ENCODE measurements at places on chromosomes 2 and 18.

DNA sequence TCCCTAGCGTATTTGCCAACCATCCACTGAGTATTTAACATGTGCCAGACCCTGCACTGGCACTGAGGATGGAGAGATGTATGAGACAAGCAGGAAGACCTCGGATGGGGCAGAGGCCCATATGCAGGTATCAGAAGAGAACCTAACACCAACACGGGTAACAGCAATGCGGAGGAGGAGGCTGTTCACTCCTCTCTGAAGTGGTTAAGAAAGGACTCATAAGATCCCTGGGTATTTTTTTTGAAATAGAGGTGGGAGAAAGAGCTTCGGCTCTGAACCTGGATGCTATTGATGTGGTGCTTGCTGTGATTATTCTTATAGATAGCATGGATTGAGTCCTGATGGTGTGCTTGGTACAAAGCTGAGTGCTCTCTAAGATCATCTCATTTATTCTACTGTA is 418.3 kb downstream of the LPIN1 start:
- no peaks in the 10 kb centered on the region for H3K27me3 ChIP-seq
- peaks cover 9% of the 10 kb centered on the region for H3K4me1 ChIP-seq
- DNase-seq, result no peak
- no peak overlapping the region for H3K27ac ChIP-seq

- H3K27me3 ChIP-seq, result no peaks in the 10 kb centered on the region
- no peaks in the 10 kb centered on the region for H3K36me3 ChIP-seq
- no peak for DNase-seq
Measured at GRCh38 chr2:157625296-157625695, 3.4 kb downstream of the ACVR1C start.

- peaks cover 23% of the 10 kb centered on the region for H3K4me1 ChIP-seq
- H3K36me3 ChIP-seq, result peaks cover 4% of the 10 kb centered on the region
- no peak for DNase-seq
- H3K4me3 ChIP-seq, result peak overlapping the region; percentile 97
- no peaks in the 10 kb centered on the region for H3K27me3 ChIP-seq
Measured at GRCh38 chr2:241636182-241637017, 558 bp downstream of the THAP4 start.

GRCh38 chr2:190477661-190478454 is 56.7 kb downstream of the NEMP2 start:
- peak overlapping the region; percentile 24 for H3K4me3 ChIP-seq
- H3K36me3 ChIP-seq, result no peaks in the 10 kb centered on the region
- no peaks in the 10 kb centered on the region for H3K27me3 ChIP-seq
- DNase-seq, result no peak
- no peaks in the 10 kb centered on the region for H3K4me1 ChIP-seq

DNA sequence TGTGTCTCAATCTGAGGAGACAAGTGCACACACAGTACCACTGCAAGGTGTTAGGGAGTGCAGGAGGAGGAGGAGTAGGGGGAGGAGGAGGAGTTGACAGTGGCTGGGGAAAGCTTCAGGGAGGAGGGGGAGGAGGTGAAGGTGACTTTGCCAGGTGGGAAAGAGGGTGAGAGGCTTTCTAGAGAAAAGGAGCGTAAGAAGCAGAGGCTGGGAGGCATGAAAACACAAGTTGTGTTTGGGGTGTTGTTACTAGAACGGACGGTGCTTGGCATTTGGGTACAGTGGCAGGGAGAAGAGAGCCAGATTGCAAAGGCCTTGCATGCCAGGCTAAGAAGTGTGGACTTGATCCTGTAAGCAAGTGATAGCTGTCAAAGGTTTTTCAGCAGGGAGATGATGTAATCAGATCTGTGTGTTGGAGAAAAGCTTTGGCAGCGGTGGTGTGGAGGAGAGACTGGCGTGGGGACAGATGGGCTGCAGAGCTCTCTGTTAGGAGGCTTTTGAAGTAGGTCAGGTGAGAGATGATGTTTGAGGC is 16.2 kb downstream of the TANC1 start:
- H3K27me3 ChIP-seq, result no peaks in the 10 kb centered on the region

DNA sequence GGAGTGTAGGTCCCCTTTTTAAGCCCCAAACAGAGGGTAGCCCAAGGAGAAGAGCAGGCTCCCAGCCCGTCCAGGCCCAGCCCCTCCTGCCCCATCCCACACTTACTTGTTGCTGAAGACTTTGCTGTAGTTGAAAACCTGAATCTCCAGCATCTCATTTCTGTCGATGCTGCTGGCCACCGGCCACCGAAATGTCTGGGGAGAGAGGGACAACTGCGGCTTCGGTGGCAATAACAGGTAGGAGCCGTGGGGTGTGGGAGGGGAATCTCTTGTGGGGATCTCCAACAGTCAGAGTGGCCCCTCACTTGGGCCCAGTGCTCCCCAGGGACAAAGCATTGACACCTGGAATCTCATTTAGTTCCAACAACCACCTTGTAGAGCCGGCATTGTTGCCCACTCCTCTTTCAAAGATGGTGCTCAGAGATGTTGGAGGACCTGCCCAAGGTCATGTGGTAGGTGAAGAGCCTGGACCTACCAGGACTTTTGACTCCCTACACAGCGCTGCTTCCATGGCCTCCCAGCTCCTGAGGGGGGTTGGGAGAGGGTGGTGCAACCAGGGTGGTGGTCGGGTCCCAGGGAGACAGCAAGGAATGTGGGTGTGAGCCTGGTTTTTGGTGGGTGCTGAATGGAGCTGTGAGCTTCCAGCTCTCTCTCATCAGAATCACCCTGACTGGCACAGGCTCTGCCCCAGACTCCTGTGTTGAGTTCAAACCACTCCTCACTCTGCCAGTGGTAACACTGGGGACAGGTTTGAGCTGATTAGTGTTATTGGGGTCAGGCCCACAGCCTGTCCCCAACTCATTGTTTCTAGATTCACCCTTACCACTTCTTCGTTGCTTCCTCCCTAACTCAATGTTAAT is 50.0 kb upstream of the OTOF start:
- H3K4me3 ChIP-seq, result no peak overlapping the region
- no peak overlapping the region for H3K27ac ChIP-seq
- H3K36me3 ChIP-seq, result no peaks in the 10 kb centered on the region
- no peaks in the 10 kb centered on the region for H3K27me3 ChIP-seq
- DNase-seq, result no peak

DNA sequence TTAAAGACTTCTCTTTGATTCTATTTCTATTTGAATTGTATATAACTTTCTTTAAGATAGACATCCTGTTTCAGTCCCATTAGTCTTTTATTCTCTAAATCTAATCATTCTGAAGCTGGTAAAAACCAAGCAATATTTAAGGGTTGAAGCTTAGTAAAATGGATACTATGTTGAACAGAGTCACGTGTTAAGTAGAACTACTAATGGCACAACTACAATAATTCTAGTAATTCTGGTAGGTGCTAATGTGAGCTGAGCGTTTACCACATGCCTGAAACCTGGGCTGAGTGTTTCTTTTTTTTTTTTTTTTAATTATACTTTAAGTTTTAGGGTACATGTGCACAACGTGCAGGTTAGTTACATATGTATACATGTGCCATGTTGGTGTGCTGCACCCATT is 8.9 kb upstream of the AFF3 start:
- H3K27ac ChIP-seq, result no peak overlapping the region
- no peaks in the 10 kb centered on the region for H3K4me1 ChIP-seq
- no peak overlapping the region for H3K4me3 ChIP-seq
- DNase-seq, result no peak

DNA sequence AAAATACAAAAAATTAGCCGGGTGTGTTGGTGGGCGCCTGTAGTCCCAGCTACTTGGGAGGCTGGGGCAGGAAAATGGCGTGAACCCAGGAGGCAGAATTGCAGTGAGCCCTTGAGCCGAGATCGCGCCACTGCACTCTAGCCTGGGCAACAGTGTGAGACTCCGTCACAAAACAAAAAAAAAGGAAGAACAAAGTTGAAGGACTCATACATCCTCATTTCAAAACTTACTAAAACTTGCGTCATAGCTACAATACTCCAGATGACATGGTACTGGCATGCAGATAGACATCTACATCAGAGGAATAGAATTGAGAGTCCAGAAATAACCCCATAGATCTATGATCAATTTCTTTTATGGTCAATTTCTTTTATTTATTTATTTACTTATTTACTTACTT is 13.6 kb upstream of the CYP27C1 start:
- DNase-seq, result no peak
- H3K27ac ChIP-seq, result no peak overlapping the region
- no peak overlapping the region for H3K4me3 ChIP-seq

DNA sequence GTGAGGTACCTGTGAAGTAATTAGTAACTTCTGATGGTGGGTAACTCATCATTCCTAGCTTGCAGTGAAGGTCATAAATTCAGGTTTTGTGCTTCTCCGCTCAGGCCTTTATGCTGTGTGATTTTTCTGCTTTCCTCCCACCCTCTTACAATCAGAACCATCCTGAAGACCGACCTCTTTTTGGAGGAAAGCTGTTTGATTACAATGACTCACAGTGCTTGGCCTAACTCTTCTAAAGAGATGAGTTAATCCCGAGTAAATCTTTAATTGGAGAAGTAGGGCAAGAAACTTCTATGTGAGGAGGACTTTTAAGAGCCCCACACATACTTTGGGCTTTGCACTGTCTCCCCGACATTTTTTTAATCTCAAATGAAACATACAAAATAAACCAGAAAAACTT is 53.1 kb downstream of the TTC27 start:
- H3K4me3 ChIP-seq, result no peak overlapping the region
- H3K36me3 ChIP-seq, result no peaks in the 10 kb centered on the region
- H3K27ac ChIP-seq, result no peak overlapping the region
- no peaks in the 10 kb centered on the region for H3K4me1 ChIP-seq
- H3K27me3 ChIP-seq, result no peaks in the 10 kb centered on the region
- no peak for DNase-seq

DNA sequence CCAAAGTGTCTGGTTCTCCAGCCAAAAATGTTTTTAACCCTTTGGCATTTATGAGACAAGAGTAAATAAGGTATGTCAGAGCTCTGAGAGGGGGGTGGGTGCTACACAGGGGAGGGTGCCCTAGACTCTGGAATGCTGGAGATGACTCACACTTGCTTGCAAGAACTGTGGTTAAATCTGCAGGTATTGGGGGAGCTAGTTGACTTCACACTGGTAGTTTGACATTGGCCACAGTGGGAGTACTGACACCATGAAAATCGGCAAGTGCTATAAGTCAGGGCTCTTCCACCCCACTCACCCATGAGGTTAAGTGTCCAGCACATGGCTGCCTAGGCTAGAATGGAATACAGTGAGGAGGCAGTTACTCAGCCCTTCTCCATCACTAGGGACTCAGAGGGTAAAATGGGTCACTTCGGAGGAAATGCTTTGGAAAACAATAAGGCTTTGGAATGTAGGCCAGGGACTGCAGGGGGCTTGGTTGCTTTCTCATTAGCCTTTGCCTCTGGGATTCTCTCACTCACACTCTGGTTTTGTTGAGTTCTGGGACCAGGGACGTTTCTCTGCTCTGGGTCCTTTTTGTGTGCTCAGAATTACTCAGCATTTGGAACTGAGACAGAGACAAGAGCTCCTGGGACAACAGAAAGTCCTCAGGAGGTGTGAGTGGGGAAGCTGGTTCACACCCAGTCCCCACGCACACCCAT is 91.6 kb downstream of the ACKR3 start:
- peak overlapping the region; percentile 64 for H3K27ac ChIP-seq
- H3K4me1 ChIP-seq, result no peaks in the 10 kb centered on the region
- no peak overlapping the region for H3K4me3 ChIP-seq
- H3K36me3 ChIP-seq, result no peaks in the 10 kb centered on the region
- no peak for DNase-seq
- H3K27me3 ChIP-seq, result no peaks in the 10 kb centered on the region

DNA sequence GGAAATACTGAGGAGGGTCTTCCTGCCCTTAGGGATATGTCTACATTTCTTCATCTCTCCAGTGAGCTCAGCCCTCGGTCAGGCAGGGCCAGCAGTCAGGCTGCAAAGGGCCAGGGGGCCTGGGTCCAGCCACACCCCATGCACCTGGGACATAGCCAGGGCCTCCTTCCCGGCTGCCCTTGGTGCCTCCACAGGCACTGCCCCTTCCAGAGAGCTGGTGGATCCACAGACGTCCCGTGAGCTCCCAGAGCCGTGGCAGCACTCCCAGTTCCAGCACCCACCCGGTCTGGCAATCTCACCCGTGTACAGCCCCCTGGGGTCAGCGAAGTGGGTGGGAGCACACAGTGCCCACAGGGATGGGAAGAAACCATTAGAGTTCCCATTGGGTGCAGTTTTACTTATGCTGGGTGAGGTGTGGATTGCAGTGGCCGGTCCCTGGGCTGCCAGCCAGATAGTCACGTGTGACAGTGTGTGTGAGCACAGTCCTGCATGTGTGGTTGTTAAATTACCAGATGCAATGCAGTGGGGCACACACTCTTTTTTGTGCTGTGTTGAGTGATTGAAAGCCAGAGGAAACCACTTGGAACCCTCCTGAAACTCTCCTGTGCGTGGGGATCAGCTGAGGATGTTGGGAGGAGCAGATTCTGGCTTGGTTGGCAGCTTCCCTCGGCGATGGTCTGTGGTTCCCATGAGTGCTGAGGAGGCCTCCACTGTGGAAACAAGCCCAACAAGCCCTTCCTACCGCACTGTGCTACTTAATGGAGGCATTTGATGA is 131.0 kb downstream of the SNTG2 start:
- H3K36me3 ChIP-seq, result no peaks in the 10 kb centered on the region
- no peak for DNase-seq
- H3K4me1 ChIP-seq, result no peaks in the 10 kb centered on the region
- H3K27me3 ChIP-seq, result no peaks in the 10 kb centered on the region
- no peak overlapping the region for H3K27ac ChIP-seq
- H3K4me3 ChIP-seq, result no peak overlapping the region

- no peaks in the 10 kb centered on the region for H3K36me3 ChIP-seq
- no peak overlapping the region for H3K4me3 ChIP-seq
- H3K27me3 ChIP-seq, result no peaks in the 10 kb centered on the region
- peaks cover 5% of the 10 kb centered on the region for H3K4me1 ChIP-seq
- H3K27ac ChIP-seq, result peak overlapping the region; percentile 56
Measured at GRCh38 chr2:26302846-26303245, 43.1 kb upstream of the SELENOI start.

GRCh38 chr2:16939771-16940170 is 274.1 kb upstream of the CYRIA start:
- no peak for DNase-seq
- no peaks in the 10 kb centered on the region for H3K4me1 ChIP-seq
- H3K4me3 ChIP-seq, result no peak overlapping the region
- H3K27me3 ChIP-seq, result no peaks in the 10 kb centered on the region
- no peak overlapping the region for H3K27ac ChIP-seq

DNA sequence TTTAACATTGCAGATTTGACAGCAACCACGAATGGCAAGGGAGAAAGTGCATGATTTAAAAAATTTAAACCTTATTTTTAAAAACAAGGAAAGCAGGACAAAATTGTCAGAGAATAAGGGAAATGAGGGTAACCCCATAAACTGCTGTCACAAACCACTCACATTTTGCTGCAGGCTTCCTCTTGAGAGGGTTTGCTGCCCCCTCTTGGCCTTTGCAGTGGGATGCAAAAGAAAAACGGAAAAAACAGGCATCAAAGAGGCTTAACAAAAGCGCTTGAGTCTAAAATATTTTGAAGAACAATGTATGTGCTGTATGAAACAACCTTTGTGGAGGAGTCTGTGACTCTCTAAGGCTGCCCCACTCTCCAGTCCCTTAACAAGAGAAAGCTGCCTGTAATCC is 91.6 kb downstream of the TMX3 start:
- no peaks in the 10 kb centered on the region for H3K36me3 ChIP-seq
- no peak for DNase-seq
- H3K27ac ChIP-seq, result no peak overlapping the region
- no peaks in the 10 kb centered on the region for H3K27me3 ChIP-seq
- no peaks in the 10 kb centered on the region for H3K4me1 ChIP-seq
- H3K4me3 ChIP-seq, result no peak overlapping the region

GRCh38 chr18:23281626-23282436 is 146.5 kb downstream of the CABLES1 start:
- peaks cover 15% of the 10 kb centered on the region for H3K4me1 ChIP-seq
- DNase-seq, result peak; percentile 71
- H3K36me3 ChIP-seq, result no peaks in the 10 kb centered on the region

Data from breast epithelium (tissue), 4 donors.